ENCODE measurements at places on chromosomes 4 and X. TPM values are rescaled to one million over a fixed set of nuclear protein-coding genes. Genes with fewer than 3 reads are reported as not detected.

Gene RTL3
- total RNA-seq = under 0.01 TPM

Gene ZNF732
- 0.11 TPM for total RNA-seq

Gene PSAPL1
- total RNA-seq = not detected

Gene MAMLD1
- total RNA-seq = 4.1 TPM

Gene CPE
- total RNA-seq = 77.9 TPM

Gene TCEAL2
- not detected for total RNA-seq

Gene UPF3B
- 3.3 TPM for total RNA-seq

Gene COL4A5
- 14.4 TPM for total RNA-seq

Gene SLC7A11
- 67.2 TPM for total RNA-seq

Gene USP17L15
- total RNA-seq = not detected

Gene POU4F2
- not detected for total RNA-seq

Gene WNK3
- 0.63 TPM for total RNA-seq

DNA sequence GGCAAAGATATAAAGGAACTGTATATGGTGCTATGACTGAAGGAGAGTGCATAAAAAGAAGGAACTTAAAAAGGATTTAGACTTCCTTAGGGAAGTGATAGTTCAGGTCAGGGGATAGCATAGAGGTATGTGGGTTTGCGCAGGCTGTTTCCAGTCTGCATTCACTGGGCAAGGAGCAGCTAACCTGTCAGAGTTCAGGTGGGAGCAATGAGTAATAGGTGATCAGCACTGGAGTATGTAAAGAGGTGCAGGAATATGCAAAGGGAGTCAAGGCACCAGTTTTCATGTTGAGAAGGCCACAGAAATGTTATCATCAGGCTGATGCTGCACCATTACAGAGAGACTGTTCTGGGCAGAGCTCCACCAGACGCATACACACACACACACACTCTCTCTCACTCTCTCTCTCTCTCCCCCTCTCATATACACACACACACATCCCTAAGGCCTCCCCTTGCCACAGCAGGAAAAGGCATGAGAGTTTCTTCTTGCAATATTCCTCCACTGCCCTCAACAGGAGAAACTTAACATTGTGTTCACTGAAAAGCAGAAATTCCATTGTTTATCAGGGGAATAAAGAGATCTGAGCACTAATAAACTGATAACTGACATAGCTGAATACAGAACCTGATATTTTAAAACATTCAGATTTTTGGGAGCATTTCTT is 256.4 kb upstream of the GRID2 start:
- no peaks in the 10 kb centered on the region for H3K27me3 ChIP-seq
- H3K36me3 ChIP-seq = no peaks in the 10 kb centered on the region
- H3K4me1 ChIP-seq = no peaks in the 10 kb centered on the region
- no peak overlapping the region for H3K4me3 ChIP-seq
- H3K27ac ChIP-seq = no peak overlapping the region

- no peaks in the 10 kb centered on the region for H3K27me3 ChIP-seq
- H3K4me3 ChIP-seq = no peak overlapping the region
- no peak for DNase-seq
- no peaks in the 10 kb centered on the region for H3K4me1 ChIP-seq
- H3K27ac ChIP-seq = no peak overlapping the region
- H3K36me3 ChIP-seq = no peaks in the 10 kb centered on the region
These were observed 114.7 kb upstream of the ARMCX2 start for GRCh38 chrX:101774340-101774739.

GRCh38 chrX:102714994-102715393 is 2.7 kb downstream of the GPRASP2 start:
- H3K4me1 ChIP-seq = no peaks in the 10 kb centered on the region
- H3K27me3 ChIP-seq = no peaks in the 10 kb centered on the region
- H3K27ac ChIP-seq = no peak overlapping the region
- H3K36me3 ChIP-seq = no peaks in the 10 kb centered on the region

- H3K27ac ChIP-seq = no peak within 1 kb of the TSS
- no peaks in the 10 kb centered on the region for H3K27me3 ChIP-seq
- H3K36me3 ChIP-seq = no peaks in the 10 kb centered on the region
- peaks cover 15% of the 10 kb centered on the region for H3K4me1 ChIP-seq
- DNase-seq = peak; percentile 44
These were observed at the start of gene ANXA3 for GRCh38 chr4:78551420-78552351. TSS of gene ANXA3 (plus strand) at chr4:78551770. CDS start at chr4:78554474, 2,704 bp downstream.

DNA sequence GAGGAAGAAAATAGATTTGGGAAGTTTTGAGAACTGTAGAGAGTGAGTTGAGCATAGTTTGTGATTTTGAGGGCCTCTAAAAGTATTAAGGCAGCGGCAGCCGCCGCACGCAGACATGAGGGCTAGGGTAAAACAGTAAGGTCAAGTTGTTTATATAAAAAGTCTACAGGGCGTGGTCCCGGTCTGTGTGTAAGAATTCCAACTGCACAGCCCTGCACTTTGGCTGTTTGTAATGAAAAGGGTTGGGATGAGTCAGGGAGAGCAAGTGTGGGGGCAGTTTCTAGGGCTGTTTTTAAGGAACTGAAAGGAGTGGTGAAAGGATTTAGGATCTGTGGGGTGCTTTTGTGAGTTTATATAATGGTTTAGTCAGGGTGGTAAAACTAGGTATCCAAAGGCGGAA is 55.0 kb downstream of the BEX3 start:
- no peaks in the 10 kb centered on the region for H3K36me3 ChIP-seq
- no peak overlapping the region for H3K27ac ChIP-seq
- DNase-seq = peak; percentile 44
- no peak overlapping the region for H3K4me3 ChIP-seq
- H3K4me1 ChIP-seq = 0 out of 2 replicates have a peak, but pooled peaks cover 4% of the 10 kb centered on the region

GRCh38 chrX:17046478-17047097 is 100.1 kb downstream of the REPS2 start:
- H3K4me3 ChIP-seq = no peak overlapping the region
- no peaks in the 10 kb centered on the region for H3K27me3 ChIP-seq
- peaks cover under 1% of the 10 kb centered on the region for H3K4me1 ChIP-seq

- peaks cover 10% of the 10 kb centered on the region for H3K4me1 ChIP-seq
- DNase-seq = peak; percentile 79
- no peaks in the 10 kb centered on the region for H3K36me3 ChIP-seq
- no peak overlapping the region for H3K27ac ChIP-seq
- no peaks in the 10 kb centered on the region for H3K27me3 ChIP-seq
These were observed 62.9 kb upstream of the FRAS1 start for GRCh38 chr4:77994194-77994721.

GRCh38 chr4:25096251-25096980 is 63.8 kb downstream of the SEPSECS start:
- no peak for DNase-seq
- H3K27ac ChIP-seq = no peak overlapping the region
- H3K27me3 ChIP-seq = peaks cover 5% of the 10 kb centered on the region
- no peaks in the 10 kb centered on the region for H3K36me3 ChIP-seq
- H3K4me1 ChIP-seq = peaks cover 9% of the 10 kb centered on the region
- no peak overlapping the region for H3K4me3 ChIP-seq

GRCh38 chrX:15631637-15632036 is 30.9 kb upstream of the ACE2 start:
- H3K27me3 ChIP-seq = no peaks in the 10 kb centered on the region
- H3K36me3 ChIP-seq = no peaks in the 10 kb centered on the region
- DNase-seq = no peak
- no peaks in the 10 kb centered on the region for H3K4me1 ChIP-seq

DNA sequence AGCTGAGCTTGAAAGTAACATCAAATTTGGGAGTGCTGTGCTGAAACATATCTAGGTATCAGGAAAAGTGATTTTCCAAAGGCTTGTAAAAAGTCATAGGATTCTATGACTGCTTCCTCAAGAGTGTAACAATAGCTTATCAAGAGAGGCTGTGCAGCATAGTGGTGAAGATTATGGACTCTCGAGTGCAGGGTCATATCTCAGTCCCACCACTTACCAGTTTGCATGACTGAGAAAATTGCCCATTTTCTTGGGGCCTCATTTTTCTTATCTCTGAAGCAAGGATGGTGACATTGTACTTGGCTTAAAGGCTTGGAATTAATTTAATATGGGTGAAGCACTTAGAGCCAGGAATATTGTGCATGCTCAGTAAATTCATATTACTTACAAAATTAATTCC is 57.2 kb downstream of the AFF1 start:
- H3K27ac ChIP-seq = no peak overlapping the region
- H3K4me1 ChIP-seq = no peaks in the 10 kb centered on the region
- H3K36me3 ChIP-seq = no peaks in the 10 kb centered on the region
- no peak overlapping the region for H3K4me3 ChIP-seq
- no peak for DNase-seq
- H3K27me3 ChIP-seq = no peaks in the 10 kb centered on the region

- peaks cover 49% of the 10 kb centered on the region for H3K4me1 ChIP-seq
- no peaks in the 10 kb centered on the region for H3K36me3 ChIP-seq
- no peak overlapping the region for H3K27ac ChIP-seq
- DNase-seq = no peak
- H3K27me3 ChIP-seq = no peaks in the 10 kb centered on the region
These were observed 17.1 kb downstream of the HERC3 start for GRCh38 chr4:88609387-88609786.

DNA sequence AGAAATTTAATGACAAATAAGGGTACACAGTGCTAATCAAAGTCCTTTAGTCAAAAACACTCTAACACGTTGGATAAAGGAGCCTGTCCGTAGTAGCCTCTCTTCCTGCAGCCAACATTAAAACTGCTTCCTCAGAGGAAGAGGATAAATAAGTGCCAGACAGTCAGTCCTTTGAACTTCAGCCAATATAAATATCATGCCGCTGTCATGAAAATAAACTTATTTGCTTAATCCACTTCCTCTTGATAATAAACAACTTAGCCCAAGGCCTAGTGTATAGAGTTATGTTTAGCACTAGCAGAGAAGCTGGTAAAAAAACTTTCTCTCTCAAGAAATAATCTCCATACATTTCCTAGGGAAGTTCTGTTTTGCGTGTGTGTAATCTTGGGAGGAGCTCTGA is 196.7 kb downstream of the HS3ST1 start:
- H3K36me3 ChIP-seq = no peaks in the 10 kb centered on the region
- H3K27me3 ChIP-seq = no peaks in the 10 kb centered on the region
- no peaks in the 10 kb centered on the region for H3K4me1 ChIP-seq
- H3K4me3 ChIP-seq = no peak overlapping the region
- no peak overlapping the region for H3K27ac ChIP-seq

DNA sequence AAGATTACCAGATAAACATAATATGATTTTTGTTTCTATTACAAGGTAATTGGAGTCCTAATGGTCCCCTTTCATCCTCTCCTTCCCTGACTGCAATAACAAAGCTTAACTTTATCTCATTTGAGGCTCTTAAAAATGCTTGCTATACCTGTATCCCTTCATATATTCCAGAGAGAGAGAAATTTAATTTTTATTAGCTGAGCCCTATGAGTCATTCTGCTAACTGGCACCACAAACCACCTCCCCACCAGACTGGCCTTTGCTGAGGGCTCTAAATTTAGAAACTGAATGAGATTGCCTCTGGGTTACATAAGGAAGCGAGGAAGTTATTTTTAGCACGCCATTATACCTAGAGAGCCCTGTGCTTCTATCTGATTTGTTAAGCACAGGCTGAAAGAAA is 27.4 kb downstream of the CBLL2 start:
- H3K27me3 ChIP-seq = no peaks in the 10 kb centered on the region
- peak overlapping the region; percentile 40 for H3K4me3 ChIP-seq
- H3K27ac ChIP-seq = peak overlapping the region; percentile 15
- peak; percentile 77 for DNase-seq
- peaks cover 19% of the 10 kb centered on the region for H3K4me1 ChIP-seq

DNA sequence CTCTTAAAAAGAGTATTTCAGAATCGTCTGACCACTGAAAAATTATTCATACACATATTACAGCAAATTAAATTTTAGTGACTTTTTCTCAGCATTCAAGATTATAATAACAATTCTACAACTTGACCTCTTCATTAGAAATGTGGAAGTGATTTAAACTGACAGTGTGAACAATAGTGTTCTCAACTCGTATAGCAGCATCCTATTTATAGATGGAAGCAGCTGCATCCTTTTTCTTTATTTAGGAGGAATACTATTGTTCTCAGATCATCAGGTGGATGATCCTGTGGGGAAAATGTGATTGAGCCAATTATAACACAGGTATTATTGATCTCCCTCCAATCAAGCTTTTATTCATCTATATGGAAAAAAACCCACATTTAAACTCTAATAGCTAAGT is 56.7 kb downstream of the RAPGEF2 start:
- H3K27ac ChIP-seq = no peak overlapping the region
- H3K4me1 ChIP-seq = no peaks in the 10 kb centered on the region
- no peaks in the 10 kb centered on the region for H3K27me3 ChIP-seq
- H3K36me3 ChIP-seq = no peaks in the 10 kb centered on the region

DNA sequence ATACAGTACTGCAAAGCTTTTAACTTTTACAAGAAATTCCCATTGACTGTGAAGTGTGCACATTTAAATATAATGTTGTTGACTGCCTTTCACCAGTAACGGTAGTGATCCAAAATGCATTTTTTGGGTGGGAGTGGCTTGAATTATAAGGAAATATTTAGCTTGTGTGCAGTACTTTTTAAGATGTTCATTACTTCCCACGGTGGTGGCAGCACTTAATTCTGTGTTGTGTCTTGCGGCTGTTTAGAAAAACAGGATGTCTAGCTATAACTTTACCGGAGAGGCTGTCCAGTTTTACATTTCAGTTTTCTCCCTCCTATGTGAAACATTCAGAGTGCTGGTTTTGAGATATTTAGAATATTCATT is 1.7 kb downstream of the TMEM131L start:
- no peaks in the 10 kb centered on the region for H3K36me3 ChIP-seq
- H3K27me3 ChIP-seq = no peaks in the 10 kb centered on the region
- no peak overlapping the region for H3K27ac ChIP-seq
- peaks cover 19% of the 10 kb centered on the region for H3K4me1 ChIP-seq

- no peak overlapping the region for H3K27ac ChIP-seq
- H3K36me3 ChIP-seq = no peaks in the 10 kb centered on the region
- H3K27me3 ChIP-seq = no peaks in the 10 kb centered on the region
- H3K4me3 ChIP-seq = no peak overlapping the region
- H3K4me1 ChIP-seq = no peaks in the 10 kb centered on the region
These were observed 121.1 kb downstream of the BANK1 start for GRCh38 chr4:101911616-101912015.
